ENCODE measurements at places on chromosomes 3 and 15. TPM values are rescaled to one million over a fixed set of nuclear protein-coding genes. Genes with fewer than 3 reads are reported as not detected.

DNA sequence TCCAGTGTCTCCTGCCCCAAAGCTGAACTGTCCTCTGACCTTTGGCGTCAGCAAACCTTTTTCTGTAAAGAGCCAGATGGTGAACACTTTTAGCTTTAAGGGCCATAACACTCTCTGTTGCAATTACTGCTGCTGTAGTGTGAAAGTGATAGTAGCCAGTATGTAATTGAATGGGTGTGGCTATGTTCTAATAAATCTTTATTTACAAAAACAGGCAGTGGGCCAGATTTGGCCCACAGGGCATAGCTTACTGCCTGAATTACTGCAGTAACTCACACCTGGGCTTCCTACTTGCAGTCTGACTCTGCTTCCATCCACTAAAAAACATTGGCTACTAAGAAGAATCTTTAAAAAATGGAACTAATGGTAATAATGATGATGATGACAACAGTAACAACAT lies 68.0 kb upstream of the SLC6A11 start:
- H3K4me1 ChIP-seq, result no peaks in the 10 kb centered on the region
- H3K27me3 ChIP-seq, result no peaks in the 10 kb centered on the region
- DNase-seq, result no peak
- no peak overlapping the region for H3K4me3 ChIP-seq
- H3K27ac ChIP-seq, result no peak overlapping the region
- H3K36me3 ChIP-seq, result no peaks in the 10 kb centered on the region

DNA sequence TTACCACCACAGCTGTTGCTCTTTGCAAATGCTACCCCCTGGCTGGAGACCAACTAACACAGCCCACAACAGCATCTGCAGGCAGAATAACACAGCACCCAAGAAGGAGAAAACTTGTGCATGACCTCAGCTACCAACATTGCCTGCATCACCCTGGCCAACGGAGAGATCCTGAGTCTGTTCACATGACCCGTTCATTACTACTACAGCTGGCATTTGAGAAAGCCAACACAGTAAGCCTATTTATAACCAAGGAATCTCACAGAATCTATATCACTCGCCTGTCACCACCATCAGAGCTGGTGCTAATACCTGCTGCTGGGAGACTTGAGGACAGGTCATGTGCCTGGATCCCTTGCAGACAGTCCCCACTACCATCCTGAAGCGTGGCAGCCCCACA lies 215.2 kb downstream of the POLQ start:
- H3K27ac ChIP-seq, result no peak overlapping the region
- H3K4me1 ChIP-seq, result no peaks in the 10 kb centered on the region
- DNase-seq, result peak; percentile 63
- H3K36me3 ChIP-seq, result no peaks in the 10 kb centered on the region
- no peak overlapping the region for H3K4me3 ChIP-seq

DNA sequence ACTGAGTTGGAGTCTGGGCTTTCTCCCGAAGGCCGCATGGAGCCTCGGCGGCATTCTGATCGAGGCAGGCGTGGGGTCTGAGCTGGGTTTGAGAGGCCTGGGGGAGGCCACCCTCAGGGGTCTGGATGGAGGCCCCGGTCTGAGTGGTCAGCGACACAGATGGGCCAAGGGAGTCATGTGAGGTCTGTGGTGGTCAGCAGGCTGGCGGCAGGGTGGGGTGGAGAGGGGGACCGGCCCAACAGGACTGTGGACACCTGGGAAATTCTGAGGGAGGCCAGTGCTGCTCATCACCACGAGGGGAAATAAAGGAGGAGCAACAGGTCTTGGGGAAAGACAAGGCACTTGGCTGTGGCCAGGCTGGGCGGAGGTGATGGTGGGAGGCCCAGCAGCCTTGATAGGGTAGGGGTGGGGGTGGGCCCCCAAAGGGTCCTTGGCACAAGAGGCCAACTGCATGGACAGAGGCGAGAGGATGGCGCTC lies 16.2 kb downstream of the CTSH start:
- peaks cover 2% of the 10 kb centered on the region for H3K27me3 ChIP-seq
- no peak overlapping the region for H3K4me3 ChIP-seq
- H3K36me3 ChIP-seq, result peaks cover 27% of the 10 kb centered on the region
- no peak overlapping the region for H3K27ac ChIP-seq
- DNase-seq, result no peak
- peaks cover 27% of the 10 kb centered on the region for H3K4me1 ChIP-seq

DNA sequence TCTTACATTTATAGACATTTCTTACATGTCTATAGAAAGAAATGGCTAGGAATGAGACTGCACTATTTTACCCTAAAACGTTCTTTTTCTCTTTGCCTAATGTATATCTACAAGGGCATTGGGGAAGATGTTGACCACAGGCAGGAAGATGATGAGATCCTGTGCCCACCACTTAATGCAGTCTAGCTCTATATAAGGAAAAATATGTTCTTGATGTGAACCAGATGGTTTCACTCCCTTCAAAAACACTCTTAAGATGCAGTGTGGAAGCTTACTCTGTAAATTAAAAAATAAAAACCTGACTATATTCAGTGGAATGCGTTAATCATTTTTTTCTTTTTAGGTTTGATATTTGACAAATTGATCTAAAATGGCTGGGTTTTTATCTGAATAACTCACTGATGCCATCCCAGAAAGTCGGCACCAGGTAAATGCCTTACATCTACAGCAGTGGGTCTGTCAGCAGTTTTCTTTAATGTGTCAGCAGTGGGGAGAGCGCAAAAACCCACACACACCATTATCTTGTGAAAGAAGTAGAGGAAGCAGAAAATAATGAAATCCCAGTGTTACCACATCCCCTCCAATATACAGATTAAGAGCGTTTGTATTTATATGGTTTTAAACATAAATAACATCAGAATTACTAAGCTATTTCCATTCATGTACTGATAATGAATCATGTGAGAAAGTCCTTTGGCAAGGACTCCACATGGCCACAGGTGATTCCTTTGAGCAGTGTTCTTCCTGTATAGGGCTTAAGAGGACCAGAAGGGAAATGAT lies 10.1 kb downstream of the AGTR1 start:
- no peak for DNase-seq
- no peaks in the 10 kb centered on the region for H3K27me3 ChIP-seq
- H3K36me3 ChIP-seq, result peaks cover 3% of the 10 kb centered on the region
- H3K4me1 ChIP-seq, result no peaks in the 10 kb centered on the region
- H3K4me3 ChIP-seq, result no peak overlapping the region

- no peak overlapping the region for H3K27ac ChIP-seq
- H3K36me3 ChIP-seq, result peaks cover 51% of the 10 kb centered on the region
- peaks cover 21% of the 10 kb centered on the region for H3K4me1 ChIP-seq
- no peak overlapping the region for H3K4me3 ChIP-seq
- no peaks in the 10 kb centered on the region for H3K27me3 ChIP-seq
Measured at GRCh38 chr3:38000965-38001455, 10.4 kb downstream of the VILL start.

Gene PPP1R14D
- not detected for total RNA-seq

Gene SAMD7
- total RNA-seq, result not detected

Gene C3orf20
- total RNA-seq, result 0.09 TPM

- peaks cover under 1% of the 10 kb centered on the region for H3K27me3 ChIP-seq
- H3K4me1 ChIP-seq, result peaks cover 9% of the 10 kb centered on the region
- DNase-seq, result no peak
- no peaks in the 10 kb centered on the region for H3K36me3 ChIP-seq
- H3K4me3 ChIP-seq, result no peak overlapping the region
Measured at GRCh38 chr15:101145362-101145761, 106.5 kb downstream of the CHSY1 start.

DNA sequence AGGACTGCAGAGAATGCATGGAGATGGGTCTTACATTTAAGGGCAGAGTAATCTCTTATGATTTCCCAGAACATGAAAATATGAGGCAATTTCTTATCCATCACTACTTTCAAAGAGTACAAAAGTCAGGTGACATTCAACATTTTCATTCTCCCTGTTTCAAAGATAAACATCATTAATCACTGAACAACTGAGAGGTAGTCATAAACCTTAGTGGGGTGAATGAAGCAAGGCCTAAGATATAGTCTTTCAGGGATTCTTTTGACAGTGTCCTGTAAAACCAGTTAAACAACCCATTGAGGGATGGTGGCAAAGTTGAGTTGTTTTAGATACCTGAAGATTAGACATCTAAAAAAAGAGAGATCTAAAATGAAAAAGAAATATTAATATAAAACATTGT lies 271.6 kb upstream of the CBLB start:
- DNase-seq, result no peak
- no peak overlapping the region for H3K4me3 ChIP-seq
- no peaks in the 10 kb centered on the region for H3K36me3 ChIP-seq
- no peaks in the 10 kb centered on the region for H3K27me3 ChIP-seq
- H3K4me1 ChIP-seq, result no peaks in the 10 kb centered on the region
- no peak overlapping the region for H3K27ac ChIP-seq

Gene FGF12
- 3.0 TPM for total RNA-seq

Gene SPESP1
- 2.7 TPM for total RNA-seq

Gene GRAMD2A
- 0.98 TPM for total RNA-seq

Gene C2CD4A
- total RNA-seq, result under 0.01 TPM

DNA sequence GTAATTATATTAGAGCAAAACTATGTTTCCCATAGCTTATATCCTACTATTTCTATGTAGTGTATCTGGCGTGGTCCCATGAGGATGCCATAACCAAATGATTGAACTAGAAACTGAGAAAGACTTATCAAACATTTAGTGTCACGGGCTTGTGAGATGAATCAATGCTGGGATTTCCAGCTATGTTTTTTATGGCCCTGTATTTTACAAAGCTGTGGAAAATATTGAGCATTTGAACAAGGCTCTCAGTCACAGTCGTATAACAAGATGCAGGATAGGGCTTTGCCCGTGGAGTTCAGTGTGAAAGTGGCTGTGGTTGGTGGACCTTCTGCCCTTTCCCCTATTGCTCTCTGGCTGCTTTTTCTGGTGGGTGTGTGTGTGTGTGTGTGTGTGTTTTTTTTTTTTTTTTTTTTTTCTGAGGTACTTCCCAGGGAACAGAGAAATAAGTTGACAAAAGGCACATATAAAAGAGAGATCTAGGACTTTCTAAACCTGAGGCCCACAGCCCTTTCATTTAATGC lies 60.7 kb downstream of the CACNA1D start:
- no peaks in the 10 kb centered on the region for H3K36me3 ChIP-seq
- H3K27me3 ChIP-seq, result no peaks in the 10 kb centered on the region
- DNase-seq, result no peak
- no peaks in the 10 kb centered on the region for H3K4me1 ChIP-seq
- no peak overlapping the region for H3K27ac ChIP-seq
